Right ventricle myocardium inferior (tissue), 1 donor: ENCODE measurements at places on chromosomes 3 and 15. TPM values are rescaled to one million over a fixed set of nuclear protein-coding genes. Genes with fewer than 3 reads are reported as not detected.

DNA sequence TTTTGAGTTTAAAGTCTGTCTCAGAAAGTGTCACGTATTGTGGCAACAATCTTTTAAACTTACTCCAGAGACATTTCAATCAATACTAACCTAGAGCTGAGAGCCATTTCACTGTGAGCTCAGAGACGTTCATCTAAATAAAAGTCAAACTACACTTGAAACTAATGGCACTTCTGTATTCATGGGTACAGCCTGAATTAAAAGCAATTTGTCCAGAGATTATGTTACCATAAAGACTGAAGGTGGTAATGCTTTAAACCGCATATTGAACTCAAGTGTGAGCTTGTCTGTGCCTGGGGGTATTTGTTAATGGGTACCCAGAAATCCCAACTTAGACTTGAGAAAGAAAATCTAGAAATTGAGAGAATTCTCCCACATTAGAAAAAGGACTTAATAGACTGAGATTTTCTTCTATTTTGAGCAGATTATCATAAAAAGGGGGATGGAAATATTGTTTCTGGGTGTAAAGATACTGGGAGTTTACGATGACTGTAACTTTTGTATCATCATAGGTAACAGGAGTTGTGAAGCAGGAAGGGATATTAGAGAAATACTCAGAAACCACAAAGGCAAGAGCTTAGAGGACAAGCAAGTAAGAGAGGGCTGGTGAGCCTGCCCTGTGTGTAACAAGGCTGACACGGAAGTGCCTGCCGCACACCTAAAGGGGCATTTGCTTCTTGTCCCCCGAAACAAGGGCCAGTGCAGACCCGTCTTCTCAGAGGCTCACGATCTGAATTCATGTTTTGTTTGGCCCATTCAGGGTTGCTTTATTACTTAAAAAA is 36.9 kb downstream of the LRIG1 start:
- no peak for DNase-seq

The COL7A1 gene
- total RNA-seq, result 14.9 TPM

The KCNAB1 gene
- 3.7 TPM for total RNA-seq

- DNase-seq, result no peak
These were observed 18.3 kb downstream of the CFAP161 start for GRCh38 chr15:81152339-81152738.

The CLEC3B gene
- total RNA-seq, result 70.8 TPM

- no peak for DNase-seq
These were observed 159.4 kb upstream of the SMAD3 start for GRCh38 chr15:66905954-66906353.

The GPR27 gene
- 3.7 TPM for total RNA-seq

The ELL3 gene
- 1.5 TPM for total RNA-seq

The CPNE9 gene
- total RNA-seq, result not detected

DNA sequence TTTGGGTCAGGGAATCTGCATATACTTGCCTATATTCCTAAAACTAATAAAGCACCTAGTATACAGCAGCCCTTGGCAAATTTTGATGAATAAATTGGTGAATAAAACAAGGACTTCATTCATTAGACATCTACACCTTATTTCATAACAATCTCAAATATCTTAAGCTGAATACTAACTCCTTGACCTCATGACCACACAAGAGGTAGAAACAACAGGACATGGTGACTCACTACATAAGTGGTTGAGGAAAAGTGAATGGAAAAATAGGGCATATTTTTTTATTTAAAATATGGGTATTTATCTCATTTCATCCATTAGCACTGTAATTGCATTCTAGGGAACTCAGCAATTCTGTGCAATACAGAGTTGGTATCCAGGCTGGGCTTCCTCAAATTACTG is 7.8 kb upstream of the STAC start:
- no peak for DNase-seq

The GPR171 gene
- total RNA-seq, result 0.24 TPM
